ENCODE measurements at places on chromosomes 16 and 17.
A peak's percentile ranks its signal among the peaks of the same experiment; 100 is the strongest.

DNA sequence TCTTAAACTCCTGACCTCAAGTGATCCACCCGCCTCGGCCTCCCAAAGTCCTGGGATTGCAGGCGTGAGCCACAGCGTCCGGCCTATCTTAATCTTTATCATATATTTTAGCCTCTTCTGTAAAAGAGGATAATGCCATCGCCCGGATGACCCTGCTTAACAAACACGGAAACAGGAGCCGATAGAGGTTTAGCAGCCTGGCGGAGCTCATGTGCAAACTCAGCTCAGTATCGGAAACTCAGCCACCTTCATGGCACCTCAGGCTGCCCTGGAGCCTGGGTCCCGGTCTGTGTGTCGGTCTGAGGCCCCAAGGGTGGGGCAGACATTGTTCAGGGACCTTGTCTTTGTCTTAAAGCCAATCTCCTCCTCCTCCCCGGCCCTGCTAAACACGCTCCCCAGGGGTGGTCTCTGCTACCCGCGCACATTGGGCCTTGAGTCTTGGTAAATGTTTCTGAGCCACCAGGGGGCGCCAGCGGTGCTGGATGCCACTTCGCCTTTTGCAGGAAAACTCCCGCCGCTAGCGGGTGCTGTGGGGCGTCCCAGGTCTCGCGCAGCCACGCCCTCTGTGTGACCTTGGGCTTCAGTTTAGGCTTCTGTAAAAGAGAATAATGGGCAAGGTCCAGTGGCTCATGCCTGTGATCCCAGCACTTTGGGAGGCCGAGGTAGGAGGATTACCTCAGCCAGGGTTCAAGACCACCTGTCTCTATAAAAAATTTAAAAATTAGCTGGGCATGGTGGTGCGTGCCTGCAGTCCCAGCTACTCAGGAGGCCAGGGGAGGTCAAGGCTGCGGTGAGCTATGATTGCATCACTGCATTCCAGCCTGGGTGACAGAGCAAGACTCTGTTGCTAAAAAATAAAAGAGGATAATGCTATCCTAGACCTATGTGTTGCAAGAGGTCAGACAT is 2.7 kb downstream of the CETP start:
- DNase-seq = peak; percentile 98

GRCh38 chr17:19718613-19719354 is 2.4 kb upstream of the SLC47A2 start:
- DNase-seq = no peak

DNA sequence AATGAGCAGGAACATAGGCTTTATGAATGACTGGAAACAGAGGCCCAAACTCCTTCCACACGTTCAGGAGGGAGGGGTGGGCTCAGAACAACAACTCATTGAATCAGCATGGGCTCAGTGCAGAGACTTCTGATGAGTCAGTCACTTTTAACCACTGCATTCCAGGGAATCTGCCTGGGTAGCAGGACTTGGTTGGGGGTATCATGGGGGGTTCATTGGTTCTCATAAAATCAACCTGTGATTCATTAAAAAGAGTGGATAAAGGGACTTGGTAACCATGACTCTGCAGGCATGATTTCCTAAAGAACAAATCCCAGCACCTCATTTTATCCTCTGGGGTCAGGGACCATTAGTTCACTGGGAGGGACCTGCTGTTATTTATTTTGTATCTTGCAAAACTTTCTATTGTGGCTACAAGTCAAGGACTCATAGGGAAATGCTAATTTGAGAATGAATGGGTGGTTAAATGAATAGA is 13.8 kb downstream of the ITGB3 start:
- no peak for DNase-seq

DNA sequence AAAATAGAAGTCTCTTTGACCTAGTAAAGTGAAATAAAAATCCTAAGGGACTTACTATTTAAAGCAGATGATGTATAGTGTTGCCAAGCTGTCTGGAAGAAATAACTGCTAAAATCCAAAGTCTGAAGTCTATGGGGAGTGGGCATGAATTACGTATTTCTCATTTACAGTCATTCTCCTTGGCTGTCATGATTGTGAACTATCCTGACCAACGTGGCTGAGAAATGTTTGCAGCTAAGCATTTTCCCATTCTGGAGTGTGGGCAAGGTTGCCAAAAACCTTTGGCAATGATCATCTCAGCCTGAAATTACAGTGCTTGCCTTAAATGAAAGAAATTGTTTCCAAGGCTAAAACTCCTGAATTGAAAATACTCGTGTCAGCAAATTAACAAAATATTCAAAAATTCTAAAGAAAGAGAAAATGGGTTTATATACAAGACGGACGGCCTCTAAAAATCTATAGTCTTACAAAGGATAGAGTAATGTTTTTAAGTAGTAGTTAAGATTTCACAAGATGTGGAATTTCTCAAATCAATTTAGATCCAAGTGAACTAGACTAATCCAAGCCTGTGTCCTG is 77.0 kb downstream of the CACNG1 start:
- DNase-seq = no peak

DNA sequence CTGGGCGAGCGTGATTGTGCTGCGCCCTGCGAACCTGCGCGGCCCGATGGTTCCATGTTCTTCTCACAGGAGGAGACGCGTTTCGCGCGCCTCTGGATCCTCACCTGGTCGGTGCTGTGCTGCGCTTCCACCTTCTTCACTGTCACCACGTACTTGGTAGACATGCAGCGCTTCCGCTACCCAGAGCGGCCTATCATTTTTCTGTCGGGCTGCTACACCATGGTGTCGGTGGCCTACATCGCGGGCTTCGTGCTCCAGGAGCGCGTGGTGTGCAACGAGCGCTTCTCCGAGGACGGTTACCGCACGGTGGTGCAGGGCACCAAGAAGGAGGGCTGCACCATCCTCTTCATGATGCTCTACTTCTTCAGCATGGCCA is 1.0 kb downstream of the FZD2 start:
- no peak for DNase-seq

All from stimulated activated CD4-positive, alpha-beta T cell treated with anti-CD3 and anti-CD28 coated beads, Interleukin-12 subunit alpha, Interleukin-12 subunit beta, amount 100 ng/mL, for 4 hours (primary cell).